NCI-H510A (cell line): ENCODE measurements at places on chromosomes 5 and 9.
A peak's percentile ranks its signal among the peaks of the same experiment; 100 is the strongest.

DNA sequence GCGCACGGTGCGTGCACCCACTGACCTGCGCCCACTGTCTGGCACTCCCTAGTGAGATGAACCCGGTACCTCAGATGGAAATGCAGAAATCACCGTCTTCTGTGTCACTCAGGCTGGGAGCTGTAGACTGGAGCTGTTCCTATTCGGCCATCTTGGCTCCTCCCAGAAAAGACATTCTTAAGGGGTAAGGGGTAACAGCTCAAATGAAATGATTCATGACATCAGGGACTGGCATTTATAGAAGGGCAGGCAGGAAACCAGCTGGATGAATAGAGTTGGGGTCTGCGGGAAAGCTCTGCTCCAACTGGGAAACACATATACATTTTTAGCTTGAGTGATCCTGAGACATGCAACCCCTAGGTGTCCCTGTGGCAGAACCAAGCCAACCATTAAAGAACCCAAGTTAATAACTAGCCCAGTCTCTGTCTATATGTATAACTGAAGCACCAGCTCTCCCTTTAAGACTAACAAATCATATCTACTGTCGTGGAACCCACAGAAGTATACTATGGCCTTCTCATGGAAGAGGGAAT, 119.3 kb downstream of the LMNB1 start:
- no peak for DNase-seq

- DNase-seq: no peak
These were observed 5.6 kb downstream of the SPOUT1 start for GRCh38 chr9:128823903-128824406.

DNA sequence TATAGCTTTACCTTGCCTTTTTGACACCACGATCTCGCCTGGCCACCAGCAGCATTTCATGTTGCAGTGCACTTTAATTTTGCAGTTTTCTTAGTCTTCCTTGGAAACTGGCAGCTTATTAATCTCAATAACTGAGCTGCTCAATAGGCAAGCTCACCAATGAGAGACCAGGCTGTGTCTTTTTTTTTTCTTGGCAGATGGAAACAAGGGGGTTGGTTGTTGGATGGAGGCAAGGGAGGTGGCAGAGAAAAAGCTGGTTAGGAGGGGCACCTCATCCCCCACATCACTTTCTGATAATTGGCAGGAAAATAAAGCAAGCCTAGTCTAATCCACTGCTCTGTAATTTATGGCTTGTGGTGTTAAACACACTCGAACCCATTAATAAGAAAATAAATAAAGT, 324.5 kb upstream of the WWC1 start:
- DNase-seq: no peak

GRCh38 chr5:120122703-120123102, 341.4 kb upstream of the PRR16 start:
- DNase-seq: no peak

GRCh38 chr9:33437205-33437604, 10.2 kb downstream of the AQP3 start:
- DNase-seq: no peak

GRCh38 chr5:98839469-98840383, 66.3 kb downstream of the RGMB start:
- DNase-seq: no peak

DNA sequence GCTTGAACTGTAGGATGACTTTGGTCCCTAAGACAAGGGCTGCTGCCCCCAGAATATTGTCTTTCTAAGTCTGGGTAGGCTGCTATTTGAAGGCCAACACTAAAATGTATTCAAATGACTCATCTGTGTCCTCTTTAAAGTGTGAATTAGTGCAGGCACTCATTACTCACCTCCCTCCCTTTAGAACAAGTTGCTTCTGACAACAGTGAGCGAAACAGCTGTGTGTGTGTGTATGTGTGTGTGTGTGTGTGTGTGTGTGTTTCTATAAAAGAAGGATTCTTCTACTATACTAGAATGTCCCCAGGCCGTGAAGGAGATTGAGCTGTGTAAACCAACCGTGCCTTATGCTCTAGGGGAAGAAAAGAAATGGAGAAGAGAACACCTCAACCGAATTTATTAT, 1337.2 kb downstream of the PTPRD start:
- no peak for DNase-seq

- DNase-seq: peak; percentile 12
These were observed 335.8 kb upstream of the TRPC7 start for GRCh38 chr5:136701191-136701590.
